ENCODE measurements at places on chromosomes 11 and 22.

- DNase-seq: peak; percentile 32
These were observed 7.0 kb downstream of the CHST1 start for GRCh38 chr11:45658292-45658991.

DNA sequence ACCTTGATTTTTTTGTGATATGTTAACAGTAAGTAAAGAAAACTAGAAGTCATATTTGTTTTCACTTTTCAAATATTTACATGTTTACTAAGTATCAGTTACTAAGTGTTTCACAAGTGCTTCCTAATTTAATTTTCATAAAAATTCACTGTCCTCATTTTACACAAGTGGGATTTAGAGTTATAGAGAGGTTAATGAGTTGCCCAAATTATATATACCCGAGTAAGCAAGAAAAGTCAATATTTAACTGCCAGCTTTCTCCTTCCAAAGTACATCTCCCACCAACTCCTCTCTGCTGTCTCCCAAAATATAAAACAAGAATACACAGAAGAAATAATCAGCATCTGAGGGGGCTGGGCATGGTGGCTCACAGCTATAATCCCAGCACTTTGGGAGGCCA is 896.7 kb upstream of the ANO3 start:
- DNase-seq: no peak

DNA sequence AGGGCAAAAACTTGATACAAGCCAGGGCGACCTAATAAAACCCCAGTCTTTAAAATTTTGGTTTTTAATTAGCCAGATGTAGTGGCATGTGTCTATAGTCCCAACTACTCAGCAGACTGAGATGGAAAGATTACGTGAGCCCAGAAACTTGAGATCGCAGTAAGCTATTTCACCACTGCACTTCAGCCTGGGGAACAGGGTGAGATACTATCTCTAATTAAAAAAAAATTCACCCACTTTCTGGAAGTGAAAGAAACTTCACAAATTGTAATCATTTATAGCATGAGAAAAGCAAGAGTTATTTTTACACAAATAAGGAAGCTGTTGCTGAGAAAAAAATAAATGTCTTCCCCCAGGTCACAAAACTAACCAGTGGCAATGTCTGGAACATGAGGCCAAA is 882 bp upstream of the GLYATL2 start:
- DNase-seq: no peak

GRCh38 chr22:22939588-22940368 is 52.2 kb downstream of the IGLL5 start:
- DNase-seq: peak; percentile 31

DNA sequence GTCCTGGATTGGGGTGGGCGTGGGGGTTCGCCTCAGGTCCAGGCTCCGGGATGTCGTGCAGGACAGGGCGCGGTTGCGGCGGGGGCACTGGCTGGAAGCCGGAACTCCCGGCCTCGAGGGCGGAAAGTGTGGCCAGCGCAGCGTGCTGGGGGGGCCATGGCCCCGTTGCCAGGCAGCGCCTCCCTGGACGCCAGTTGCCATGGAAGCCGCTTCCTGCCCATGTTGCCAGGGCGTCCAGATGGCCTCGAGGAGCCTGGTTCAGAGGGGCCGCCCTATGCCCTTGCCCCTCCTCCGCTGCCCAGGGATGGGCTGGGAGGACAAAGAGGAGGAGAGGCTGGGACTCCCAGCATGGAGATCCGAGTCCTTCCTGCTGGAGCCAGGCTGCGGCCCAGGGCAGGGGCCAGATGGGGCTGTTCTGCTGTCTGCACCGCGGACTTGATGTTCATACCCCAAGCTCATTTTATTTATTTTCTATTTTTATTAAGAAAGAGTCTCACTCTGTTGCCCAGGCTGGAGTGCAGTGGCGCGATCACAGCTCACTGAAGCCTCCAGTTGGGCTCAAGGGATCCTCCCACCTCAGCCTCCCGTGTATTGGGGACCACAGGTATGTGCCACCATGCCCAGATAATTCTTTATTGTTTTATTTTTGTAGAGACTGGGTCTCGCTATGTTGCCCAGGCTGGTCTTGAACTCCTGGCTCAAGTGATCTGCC is 4.6 kb upstream of the CCDC188 start:
- DNase-seq: no peak

GRCh38 chr11:41947392-41947791 is 487.9 kb upstream of the LRRC4C start:
- DNase-seq: no peak

GRCh38 chr22:32204040-32204855 is 625 bp downstream of the RFPL2 start:
- no peak for DNase-seq

DNA sequence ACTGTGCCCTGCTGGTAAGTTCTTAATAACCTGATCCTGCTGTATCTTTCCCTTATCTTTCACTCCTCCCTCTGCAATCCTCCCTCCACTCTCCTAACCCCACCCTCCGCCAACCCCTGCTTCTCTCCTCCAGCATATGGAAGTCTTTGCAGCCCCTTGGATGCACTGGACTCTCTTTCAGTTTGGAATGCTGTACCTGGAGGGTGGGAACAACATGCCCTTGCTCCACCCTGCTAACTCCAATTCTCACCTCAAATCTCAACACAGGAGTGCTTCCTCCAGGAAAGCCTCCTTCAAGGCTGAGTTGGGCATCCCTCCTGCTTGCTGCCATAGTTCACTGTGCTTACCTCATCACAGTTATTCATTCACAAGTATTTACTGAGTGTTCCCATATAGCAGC is 52.8 kb upstream of the LDLRAD3 start:
- no peak for DNase-seq

DNA sequence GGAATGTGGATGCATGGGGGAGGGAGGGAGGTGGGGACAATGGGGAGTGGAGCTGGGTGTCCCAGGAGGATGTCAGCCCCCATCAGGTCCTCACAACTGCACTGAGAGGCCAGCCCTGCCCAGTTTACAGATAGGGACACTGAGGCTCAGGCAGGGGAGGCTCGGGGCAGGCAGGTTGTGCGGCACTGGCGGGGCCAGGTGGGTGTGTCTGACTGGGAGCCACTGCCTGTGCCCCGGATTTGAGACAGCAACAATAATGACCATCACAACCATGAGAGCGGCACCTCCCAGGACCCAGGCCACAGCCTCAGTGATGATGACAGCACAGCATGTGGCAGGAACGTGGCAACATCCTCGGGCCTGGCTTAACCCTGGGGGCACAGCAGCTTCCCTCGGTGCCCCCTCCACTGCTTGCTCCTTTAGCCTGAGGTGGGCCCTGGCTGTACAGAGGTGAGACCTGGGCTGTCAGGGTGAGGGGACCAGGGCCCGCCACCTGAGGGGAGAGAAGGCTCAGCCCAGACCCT is 32.0 kb downstream of the SHISAL1 start:
- no peak for DNase-seq

GRCh38 chr11:128723531-128723930 is 29.7 kb downstream of the FLI1 start:
- no peak for DNase-seq

DNA sequence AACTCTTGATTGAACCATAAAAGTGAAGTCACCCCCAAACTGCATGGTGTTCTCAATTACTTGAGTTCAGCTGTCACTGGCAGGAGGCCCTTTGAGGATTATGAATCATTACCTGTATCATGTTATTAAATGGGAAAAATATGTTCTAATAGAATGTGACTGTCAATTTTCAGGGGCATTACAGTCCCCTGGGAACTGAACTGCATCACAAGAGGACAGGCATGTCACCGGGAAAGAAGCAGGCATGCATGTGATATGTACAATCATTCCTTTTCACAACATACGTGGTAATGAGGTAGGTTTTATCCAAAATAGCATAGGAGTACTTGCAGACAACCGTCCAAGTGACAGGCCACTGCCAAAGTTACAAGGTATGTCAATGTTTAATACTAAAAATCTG is 165.8 kb downstream of the MAML2 start:
- no peak for DNase-seq

- DNase-seq: no peak
These were observed 45.0 kb downstream of the OR6Q1 start for GRCh38 chr11:58075781-58076180.

DNA sequence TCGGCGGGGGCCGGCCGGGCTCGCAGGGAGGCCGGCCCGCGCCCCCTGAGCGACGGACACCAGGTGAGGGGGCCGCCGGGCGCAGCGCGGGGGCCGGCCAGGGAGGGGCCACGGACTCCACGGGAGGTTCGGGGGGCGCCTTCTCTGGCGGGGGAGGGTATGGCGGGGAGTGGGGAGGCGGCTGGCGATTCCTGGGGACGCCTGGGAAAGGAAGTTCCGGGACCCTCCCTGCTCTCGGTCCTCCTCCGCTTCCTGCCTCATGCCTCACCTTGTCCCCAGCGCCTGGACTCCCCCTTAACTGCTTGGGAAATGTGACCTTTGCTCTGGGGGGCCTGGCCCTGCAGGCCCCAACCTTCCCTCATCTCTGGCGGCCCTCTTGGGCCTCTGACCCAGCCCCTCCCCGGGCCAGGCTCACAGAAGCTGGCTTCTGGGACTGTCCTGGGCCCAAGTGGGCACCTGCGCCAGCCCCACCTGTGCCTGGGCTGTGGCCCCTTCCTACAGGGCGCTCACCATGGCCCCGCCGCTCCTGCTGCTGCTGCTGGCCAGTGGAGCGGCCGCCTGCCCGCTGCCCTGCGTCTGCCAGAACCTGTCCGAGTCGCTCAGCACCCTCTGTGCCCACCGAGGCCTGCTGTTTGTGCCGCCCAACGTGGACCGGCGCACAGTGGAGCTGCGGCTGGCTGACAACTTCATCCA is 516 bp downstream of the LRFN4 start:
- no peak for DNase-seq
